ENCODE measurements at places on chromosomes 7 and 10.

- no peak for DNase-seq
These were observed 265.4 kb downstream of the SKIDA1 start for GRCh38 chr10:21260066-21260465.

GRCh38 chr10:112720178-112720577, 229.9 kb upstream of the TCF7L2 start:
- no peak for DNase-seq

GRCh38 chr7:14083761-14084160, 94.3 kb upstream of the ETV1 start:
- DNase-seq = no peak

GRCh38 chr10:23344241-23344841, at the start of gene C10orf67:
C10orf67 (minus strand) TSS chr10:23344797; CDS start chr10:23344774, 23 bp downstream.
- no peak for DNase-seq

- DNase-seq = no peak
These were observed 181.9 kb downstream of the CALN1 start for GRCh38 chr7:72230281-72230680.

GRCh38 chr7:138570715-138571114, 110.7 kb downstream of the TRIM24 start:
- no peak for DNase-seq

DNA sequence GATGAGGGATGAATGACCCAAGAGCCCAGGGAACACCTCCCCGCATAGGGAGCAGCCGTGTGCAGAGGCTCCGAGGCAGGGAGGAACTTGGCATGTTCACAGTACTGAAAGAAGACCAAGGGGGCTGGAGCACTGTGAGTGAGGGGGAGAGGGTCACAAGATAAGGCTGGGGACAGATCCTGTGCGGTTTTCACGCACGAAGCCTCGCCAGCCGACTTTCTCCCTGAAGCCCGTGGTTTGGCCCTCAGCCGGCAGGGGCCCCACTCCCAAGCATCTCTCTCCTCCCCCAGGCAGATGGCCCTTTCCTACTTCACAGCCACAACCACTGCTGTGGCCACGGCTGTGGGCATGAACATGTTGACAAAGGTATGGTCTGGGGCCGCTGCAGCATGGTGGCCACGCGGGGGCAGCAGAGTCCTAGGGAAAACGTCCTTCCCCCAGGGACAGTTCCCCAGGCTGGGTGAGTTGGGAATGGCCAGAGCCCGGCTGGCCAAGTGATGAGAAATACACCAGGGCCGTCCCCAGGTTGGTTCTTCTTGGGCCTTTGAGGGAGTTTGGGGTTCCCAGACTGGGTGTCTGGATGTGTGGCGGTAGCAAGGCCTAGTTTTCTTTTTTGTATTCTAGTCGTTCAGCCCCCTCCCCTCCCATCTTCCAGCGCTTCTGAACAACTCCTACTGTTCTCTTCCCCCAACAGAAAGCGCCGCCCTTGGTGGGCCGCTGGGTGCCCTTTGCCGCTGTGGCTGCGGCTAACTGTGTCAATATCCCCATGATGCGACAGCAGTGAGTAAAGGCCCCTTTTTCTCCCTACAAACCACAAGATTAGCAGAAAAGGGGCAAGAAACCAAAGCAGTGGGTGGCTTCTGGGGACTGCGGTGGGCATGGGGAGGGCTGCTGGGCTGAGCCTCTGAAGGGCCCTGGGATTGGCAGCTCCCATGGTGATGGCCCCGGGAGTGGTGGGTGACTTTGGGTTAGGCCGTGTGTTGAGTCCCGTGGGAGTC, 14.4 kb upstream of the WBP1L start:
- no peak for DNase-seq

- DNase-seq = peak; percentile 24
These were observed 2.6 kb upstream of the METTL27 start for GRCh38 chr7:73844848-73845460.

GRCh38 chr10:14560791-14561765, 213.6 kb downstream of the FAM107B start:
- DNase-seq = no peak

DNA sequence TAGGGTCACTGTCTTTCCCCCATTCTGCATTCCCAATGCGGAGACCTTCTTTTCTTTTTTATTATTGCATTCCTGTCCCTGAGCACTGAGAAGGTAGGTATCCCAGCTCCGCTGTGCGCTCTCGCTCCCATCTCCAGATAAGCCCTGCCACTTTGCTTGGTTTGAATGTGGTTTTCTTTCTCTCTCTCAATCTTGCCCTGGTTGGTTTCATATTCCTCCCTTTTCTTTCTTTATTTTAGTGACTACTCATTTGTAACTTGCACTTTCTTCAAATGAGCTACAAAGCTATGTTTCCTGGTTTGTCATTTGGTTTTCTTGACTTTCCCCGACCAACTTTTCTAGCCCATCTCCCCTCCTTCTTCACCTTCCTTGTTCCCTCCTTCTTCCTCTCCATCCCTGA, 29.0 kb upstream of the HSPB1 start:
- no peak for DNase-seq

GRCh38 chr7:74452748-74453321, 871 bp upstream of the GTF2IRD1 start:
- no peak for DNase-seq

DNA sequence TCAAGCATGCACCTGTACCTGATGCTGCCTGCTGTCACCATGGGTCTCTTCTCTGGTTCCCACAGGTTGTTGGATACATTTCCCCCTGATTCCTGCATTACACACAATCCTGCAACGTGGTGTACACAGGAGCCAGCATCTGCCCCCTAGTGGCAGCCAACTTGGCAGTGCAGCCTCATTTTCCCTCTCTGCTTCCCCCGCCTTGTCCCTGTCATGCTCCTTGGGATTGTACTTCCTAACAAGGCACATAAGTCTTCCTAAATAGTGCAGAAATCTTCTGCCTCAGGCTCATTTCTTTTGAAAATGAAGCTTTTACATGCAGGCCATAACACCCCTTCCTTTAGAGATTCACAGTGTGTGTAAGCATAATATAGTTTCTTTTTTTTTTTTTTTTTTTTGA, 387.5 kb downstream of the CCSER2 start:
- no peak for DNase-seq

DNA sequence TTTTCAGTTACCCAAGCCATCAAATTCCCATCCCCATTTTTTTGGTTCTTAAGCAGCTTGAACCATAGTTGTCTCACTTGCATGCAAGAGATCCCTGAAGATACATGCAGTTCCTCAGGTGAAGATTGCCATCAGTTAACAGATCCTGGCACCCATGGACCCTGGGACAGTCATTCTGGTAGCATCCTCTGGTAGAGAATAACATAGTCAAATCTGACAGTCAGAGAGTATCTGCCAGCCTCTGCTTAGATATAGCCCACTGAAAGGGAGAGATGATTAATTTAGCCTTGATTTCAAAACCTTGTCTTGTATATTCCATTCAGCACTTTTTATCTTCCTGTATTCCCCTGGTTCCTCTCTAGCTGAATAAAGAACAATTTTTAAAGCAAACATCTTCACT, 280.4 kb downstream of the KCNMA1 start:
- no peak for DNase-seq

- DNase-seq = no peak
These were observed 287.8 kb downstream of the RPS24 start for GRCh38 chr10:78321500-78321899.

- no peak for DNase-seq
These were observed 41.6 kb upstream of the RASGEF1A start for GRCh38 chr10:43308515-43308914.

GRCh38 chr7:32403463-32404229, 86.5 kb downstream of the LSM5 start:
- no peak for DNase-seq

Measured in AG04450 (cell line).